Cardiac muscle cell (in vitro differentiated cells and primary cell): ENCODE measurements at places on chromosomes 12 and 14.

DNA sequence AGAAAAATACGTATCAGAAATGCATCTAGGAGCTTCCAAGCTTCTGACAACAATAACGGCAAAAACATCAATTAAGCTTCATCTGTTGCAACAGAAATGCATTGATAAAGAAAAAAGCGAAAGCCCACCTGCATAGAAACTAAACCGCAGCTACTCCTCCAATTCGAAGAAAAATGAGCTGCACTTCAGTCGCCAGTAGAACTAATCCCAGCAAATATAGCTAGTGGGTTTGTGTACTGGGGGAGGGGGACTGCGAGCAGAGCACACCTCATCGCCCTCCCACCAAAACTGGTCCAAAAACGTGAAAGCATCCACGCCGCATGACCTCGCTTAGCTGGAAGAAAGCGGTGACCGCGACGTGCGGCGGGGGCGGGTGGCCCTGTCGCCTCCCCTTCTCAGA lies 1.2 kb downstream of the SLC35F4 start:
- peaks cover 76% of the 10 kb centered on the region for H3K27me3 ChIP-seq
- H3K27ac ChIP-seq: no peak overlapping the region
- H3K4me3 ChIP-seq: no peak overlapping the region
- peaks cover 6% of the 10 kb centered on the region for H3K4me1 ChIP-seq

DNA sequence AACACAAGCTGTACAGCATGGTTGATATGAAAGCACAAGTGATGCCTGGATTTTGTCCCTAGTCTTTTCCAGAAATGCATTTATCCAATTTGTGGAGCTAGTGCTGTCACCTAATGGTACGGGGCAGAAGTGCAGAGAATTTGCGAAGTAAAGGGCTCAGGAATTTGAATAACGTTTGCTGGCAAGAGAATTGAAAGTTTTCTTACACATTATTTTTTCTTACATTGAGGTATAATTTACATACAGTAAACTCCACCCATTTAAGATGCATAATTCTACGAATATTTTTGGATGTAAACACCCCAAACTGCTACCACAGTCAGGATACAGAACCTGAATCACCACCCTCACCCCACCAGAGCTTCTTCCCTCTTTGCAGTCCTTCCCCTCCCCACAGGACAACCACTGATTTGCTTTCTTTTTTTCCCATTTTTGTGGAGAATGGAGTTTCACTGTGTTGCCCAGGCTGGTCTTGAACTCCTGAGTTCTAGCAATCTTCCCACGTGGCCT lies 3.5 kb downstream of the AICDA start:
- no peaks in the 10 kb centered on the region for H3K36me3 ChIP-seq
- H3K4me1 ChIP-seq: peaks cover 3% of the 10 kb centered on the region
- DNase-seq: peak; percentile 67
- H3K4me3 ChIP-seq: no peak overlapping the region
- H3K27ac ChIP-seq: no peak overlapping the region

DNA sequence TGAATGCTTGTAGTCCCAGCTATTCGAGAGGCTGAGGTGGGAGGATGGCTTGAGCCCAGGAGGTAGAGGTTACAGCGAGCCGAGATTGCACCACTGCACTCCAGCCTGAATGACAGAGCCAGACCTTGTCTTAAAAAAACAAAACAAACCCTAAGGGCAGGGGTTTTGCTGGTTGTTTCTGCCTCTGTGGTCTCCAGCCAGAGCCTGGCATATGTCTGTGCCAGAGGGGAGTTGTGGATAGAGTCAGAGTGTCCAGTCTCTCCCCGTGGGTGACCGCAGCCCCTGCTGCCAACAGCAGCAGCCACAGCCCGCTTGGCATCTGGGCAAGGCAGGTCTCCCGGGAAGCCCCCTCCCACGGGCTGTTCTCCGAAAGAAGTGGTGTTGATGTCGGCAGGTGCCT lies 37.6 kb downstream of the MVK start:
- H3K27me3 ChIP-seq: no peaks in the 10 kb centered on the region
- H3K27ac ChIP-seq: no peak overlapping the region
- H3K36me3 ChIP-seq: no peaks in the 10 kb centered on the region
- no peak for DNase-seq
- peaks cover 14% of the 10 kb centered on the region for H3K4me1 ChIP-seq
- no peak overlapping the region for H3K4me3 ChIP-seq

GRCh38 chr12:124566161-124566996 lies 1.0 kb downstream of the NCOR2 start:
- H3K4me3 ChIP-seq: peak overlapping the region; percentile 98
- peaks cover 43% of the 10 kb centered on the region for H3K4me1 ChIP-seq
- DNase-seq: peak; percentile 78
- no peaks in the 10 kb centered on the region for H3K36me3 ChIP-seq
- no peaks in the 10 kb centered on the region for H3K27me3 ChIP-seq

DNA sequence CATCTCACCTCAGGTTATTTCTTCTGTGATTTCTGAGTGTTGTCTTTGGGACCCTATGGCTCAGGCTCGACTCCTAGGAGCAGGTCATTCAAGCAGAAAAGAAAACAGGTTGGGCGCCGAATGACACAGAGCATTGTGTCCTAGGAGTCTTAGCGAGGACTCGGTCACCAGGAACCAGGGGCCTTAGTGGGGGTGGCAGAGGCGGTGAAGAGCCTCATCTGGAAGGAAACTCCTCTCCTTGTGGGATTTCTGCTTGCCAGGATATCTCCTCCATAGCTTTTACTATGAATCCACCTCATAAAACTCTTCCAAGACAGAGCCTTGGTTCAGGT lies 630 bp downstream of the PLEKHH1 start:
- no peaks in the 10 kb centered on the region for H3K36me3 ChIP-seq
- peak; percentile 28 for DNase-seq
- no peaks in the 10 kb centered on the region for H3K4me1 ChIP-seq
- peak overlapping the region; percentile 19 for H3K27ac ChIP-seq
- no peaks in the 10 kb centered on the region for H3K27me3 ChIP-seq

DNA sequence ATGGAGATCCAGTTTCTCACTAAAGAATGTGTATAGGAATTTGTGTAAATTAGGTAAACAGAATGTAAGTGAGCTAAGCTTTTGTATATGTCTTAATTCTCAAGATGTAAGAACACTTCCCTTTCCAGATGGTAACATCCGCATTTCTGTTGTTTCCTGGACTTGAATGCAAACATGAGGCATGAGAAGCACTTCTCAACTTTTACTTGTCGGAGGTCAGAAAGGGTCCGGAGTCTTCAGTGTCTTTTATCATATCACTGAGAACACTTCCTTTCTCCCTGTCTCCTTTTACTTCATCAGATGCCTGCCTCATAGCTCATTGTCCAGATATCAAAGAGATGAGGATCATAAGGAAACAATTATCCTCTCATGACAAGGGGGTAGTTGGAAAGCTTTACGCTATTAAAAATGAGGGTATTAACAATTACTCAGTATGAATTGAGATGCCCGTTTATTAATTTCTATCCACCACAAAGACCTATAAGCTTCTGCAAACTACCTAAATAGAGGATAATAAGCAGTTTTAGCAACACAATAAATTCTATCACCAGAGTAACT lies 214.1 kb upstream of the FLRT2 start:
- no peaks in the 10 kb centered on the region for H3K36me3 ChIP-seq
- no peak overlapping the region for H3K4me3 ChIP-seq
- no peak overlapping the region for H3K27ac ChIP-seq
- no peaks in the 10 kb centered on the region for H3K27me3 ChIP-seq
- H3K4me1 ChIP-seq: no peaks in the 10 kb centered on the region
- DNase-seq: no peak

- no peak overlapping the region for H3K27ac ChIP-seq
- no peak for DNase-seq
- H3K36me3 ChIP-seq: no peaks in the 10 kb centered on the region
- peaks cover 29% of the 10 kb centered on the region for H3K4me1 ChIP-seq
These were observed 69.8 kb downstream of the HMGA2 start for GRCh38 chr12:65894088-65894487.

DNA sequence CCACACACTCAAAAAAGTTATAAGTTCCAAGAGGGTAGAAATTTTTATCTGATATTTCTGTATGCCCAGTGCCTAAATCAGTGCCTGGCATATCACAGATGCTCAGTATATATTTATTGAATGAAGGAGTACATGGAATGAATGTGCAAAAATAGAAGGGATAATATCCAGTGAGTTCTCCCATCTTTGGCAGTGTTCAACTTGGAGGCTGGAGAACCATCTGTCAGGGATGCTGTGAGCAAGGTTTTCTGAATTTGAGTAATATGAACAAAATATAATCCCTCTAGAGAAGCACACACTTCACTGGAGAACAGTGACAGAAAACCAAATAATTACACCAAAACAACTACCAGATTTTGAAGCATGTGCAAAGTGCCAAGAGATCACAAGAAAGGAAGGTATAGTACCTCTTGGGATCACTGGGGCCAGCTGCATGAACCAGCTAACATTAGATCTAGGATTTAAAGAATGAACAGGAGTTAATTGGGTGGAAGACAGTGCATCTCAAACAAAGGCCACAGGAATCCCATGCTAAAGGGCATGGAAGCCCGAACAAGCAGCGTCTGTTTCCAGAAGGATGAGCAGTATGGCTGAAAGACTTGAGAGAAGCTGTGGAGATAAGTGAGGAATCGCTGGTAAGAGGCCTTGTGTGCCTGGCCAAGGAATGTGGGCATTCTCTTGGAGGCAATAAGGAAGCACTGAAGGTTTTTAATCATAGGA lies 11.5 kb downstream of the SLC8A3 start:
- DNase-seq: no peak
- peaks cover 39% of the 10 kb centered on the region for H3K27me3 ChIP-seq
- peaks cover 6% of the 10 kb centered on the region for H3K4me1 ChIP-seq
- H3K4me3 ChIP-seq: no peak overlapping the region
- no peak overlapping the region for H3K27ac ChIP-seq

DNA sequence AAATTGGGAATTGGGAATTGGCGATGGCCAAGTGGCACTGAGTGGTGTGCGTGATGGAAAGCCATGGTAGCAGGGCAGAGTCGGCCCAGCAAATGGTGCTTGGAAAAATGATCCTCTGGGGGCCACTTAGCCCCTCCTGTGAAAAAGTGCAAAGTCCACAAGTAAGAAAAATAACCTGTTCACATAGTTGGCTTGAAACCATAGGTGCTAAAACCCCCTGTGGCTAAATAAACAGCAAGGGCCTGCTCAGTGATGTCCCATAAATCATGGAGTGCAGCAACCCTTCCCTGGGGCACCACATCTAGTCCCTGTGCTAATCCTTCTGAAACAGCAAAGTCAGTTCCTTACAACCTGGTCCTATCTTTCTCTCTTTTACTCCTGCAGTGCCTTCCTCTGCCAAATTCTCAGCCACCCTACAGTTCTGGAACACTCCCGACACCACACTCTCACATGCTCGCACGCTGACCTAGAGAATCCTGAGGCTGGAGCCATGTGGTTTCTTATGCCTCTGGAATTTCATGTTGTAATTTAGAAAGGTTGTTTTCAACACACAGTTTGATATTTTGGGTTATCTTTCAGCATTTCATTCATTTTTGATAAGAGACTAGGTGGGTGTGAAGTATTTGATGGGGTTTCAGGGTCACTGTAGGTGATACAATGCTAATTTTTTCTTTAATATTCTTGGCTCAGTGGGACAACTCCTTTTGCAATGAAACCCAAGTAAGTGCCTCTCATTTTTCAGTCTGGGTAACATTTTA lies 123.6 kb downstream of the SMOC1 start:
- no peaks in the 10 kb centered on the region for H3K27me3 ChIP-seq
- H3K4me3 ChIP-seq: no peak overlapping the region
- peak; percentile 38 for DNase-seq
- H3K27ac ChIP-seq: no peak overlapping the region
- H3K4me1 ChIP-seq: no peaks in the 10 kb centered on the region
- no peaks in the 10 kb centered on the region for H3K36me3 ChIP-seq

DNA sequence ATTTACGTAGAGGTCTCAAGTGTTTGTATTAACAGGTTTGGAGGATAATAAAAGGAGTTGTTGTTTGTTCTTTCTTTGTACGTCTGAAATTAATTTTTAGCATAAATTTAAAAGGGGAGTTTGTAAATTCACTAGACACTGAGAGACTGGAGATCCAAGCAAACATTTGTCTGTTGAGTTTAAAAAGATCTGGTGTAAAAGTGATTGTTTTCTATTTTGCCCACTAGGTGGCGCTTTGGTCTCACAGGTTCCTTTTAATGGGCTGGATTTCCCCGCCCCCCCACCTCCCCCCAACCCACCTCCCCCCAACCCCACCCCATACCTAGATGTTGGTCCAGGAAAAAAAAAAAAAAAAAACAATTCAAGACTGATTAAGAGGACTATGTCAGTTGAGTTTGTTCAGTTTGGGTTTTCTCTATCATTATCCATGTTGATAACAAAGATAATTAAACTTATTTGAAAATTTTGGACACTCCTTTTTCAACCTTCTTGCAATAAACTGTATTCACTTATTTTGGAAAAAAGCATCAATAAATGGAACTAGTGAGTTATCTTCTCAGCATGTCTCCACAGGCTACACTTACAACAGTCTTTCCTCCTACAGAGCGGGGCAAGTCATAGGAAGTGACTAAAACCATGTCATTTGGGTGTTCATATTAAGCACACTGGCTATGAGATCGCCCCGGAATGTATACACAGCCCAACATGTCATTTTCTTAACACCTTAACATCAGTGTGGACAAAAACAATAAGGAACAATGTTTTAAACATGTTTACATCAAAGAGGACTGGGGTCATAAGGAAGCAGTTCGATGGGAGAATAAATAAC lies 841.1 kb downstream of the NRXN3 start:
- H3K27me3 ChIP-seq: no peaks in the 10 kb centered on the region
- H3K27ac ChIP-seq: no peak overlapping the region
- H3K36me3 ChIP-seq: no peaks in the 10 kb centered on the region
- peak; percentile 57 for DNase-seq
- no peaks in the 10 kb centered on the region for H3K4me1 ChIP-seq

GRCh38 chr12:111458546-111459172 lies 52.9 kb downstream of the SH2B3 start:
- H3K27me3 ChIP-seq: no peaks in the 10 kb centered on the region
- DNase-seq: no peak
- H3K27ac ChIP-seq: no peak overlapping the region
- H3K4me3 ChIP-seq: no peak overlapping the region
- H3K36me3 ChIP-seq: peaks cover 36% of the 10 kb centered on the region
- H3K4me1 ChIP-seq: no peaks in the 10 kb centered on the region
